ENCODE measurements at places on chromosomes 3 and 15.

DNA sequence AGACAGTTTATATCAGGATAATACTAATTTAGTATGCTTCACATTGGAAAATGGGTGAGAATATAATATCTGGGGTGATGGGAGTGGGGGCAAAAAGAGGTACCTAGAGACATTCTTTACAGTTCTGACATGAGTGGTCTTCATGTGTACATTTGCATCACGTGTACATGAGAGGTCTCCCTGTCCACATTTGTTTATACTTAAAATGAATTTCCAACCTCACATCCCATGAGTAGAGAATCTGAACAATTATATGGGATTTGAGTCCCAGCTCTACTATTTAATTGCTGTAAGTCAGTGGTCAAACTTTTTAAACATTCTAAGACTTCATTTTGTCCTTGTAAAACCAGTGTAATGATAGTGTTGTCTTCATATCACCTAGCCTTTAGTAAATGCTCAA lies 408.4 kb downstream of the NAALADL2 start:
- DNase-seq: no peak

DNA sequence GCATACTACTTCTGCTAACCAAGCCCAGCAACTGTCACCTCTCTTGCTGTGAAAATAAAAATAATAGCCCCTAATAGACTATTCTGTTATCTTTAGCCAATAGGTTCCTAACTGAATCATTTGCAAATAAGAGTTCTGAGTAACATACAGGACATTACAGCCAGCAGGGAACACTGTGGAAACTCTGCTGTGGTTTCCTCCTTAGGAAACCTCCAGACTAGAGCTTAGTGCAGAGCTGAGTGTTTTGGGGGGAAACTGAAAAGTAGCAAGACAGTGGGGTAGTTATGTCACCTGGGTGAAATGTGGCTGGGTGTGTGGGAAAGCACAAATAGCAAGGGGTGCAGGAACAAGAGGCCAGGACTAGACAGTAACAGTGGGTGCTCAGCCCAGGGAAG lies 32.4 kb downstream of the DZIP1L start:
- no peak for DNase-seq

DNA sequence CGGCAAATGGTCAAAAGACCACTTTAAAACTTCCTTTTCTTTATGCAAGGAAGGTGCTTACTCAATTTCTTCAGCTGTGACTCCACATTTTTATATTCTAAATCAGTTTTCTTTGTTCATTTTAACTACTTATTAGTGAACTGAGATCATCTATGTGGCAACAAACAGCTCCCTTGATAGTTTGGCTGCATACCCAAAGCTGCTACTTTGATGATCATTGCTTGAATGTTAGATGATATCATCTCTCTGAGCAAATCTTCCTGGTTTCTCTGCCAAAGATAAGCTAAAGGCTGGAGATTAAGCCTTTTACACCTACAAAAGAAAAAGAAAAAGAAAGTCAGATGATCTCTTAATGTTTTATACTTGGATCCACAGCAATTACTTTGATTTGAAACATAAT lies 95.5 kb downstream of the DPH6 start:
- DNase-seq: no peak

DNA sequence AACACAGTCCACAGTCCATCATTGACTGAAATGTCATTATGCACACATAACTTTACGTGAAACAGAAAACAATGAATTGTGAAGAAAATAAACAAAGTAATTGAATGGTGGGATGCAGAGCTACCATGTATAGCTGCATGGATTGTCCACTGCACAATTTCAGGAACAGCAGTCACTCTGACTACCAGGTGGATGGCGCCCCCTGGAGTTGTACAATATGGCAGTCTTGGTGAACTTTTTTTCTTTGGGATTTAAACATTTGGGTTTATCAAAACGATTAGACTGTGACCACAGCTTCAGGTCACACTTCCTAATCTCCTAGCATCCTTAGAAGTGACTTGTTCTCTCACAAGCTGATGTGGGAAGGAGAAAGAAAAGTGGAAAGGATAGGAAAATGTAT lies 48.9 kb upstream of the TCF12 start:
- DNase-seq: no peak

- DNase-seq: peak; percentile 76
Observed at GRCh38 chr3:46386205-46386604, 15.5 kb downstream of the CCR5 start.

GRCh38 chr15:36392676-36393266 lies 186.7 kb upstream of the CDIN1 start:
- DNase-seq: no peak

DNA sequence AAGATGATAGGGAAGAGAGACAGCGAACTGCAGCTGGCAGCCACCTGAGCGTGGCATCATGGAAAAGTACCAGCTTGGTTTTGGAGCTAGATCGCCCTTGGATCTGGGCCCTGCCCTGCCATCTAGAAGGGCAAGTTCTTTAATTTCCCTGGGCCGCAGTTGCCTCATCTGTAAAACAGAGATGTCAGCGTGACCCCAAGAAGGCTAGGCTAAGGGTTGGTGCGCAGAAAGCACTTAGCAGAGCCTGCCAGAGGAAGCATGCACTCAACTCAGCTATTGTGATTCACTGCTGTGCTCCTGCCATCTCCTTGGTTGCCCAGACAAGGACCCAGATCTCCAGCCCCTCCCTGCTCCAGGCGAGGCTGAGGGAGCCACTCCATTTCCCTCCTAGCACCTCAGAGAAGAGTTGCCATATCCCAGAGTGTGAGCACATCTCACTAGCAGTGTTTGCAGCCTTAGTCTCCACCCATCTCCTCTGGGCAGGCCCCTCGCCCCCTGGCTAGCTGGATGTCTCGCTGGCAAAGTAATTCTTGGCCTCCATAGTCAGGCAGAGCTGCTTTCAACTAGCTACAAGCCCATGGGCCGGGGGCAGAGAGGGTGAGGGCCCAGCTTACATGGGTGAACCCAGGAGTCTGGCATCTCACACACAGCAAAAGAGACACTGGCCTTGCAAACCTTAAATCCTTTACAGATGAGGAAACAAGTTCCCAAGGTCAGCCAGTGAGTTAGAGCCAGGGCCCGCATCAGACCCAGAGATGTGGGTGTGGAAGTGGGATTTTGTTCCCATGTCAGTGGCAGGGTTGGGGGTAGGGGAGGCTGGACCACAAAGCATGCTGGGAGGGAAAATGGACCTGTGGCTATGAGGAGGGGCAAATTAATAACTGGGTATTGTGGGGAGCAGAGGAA lies 280.7 kb upstream of the TLE3 start:
- no peak for DNase-seq

- no peak for DNase-seq
Observed at GRCh38 chr3:149660462-149660861, 2.6 kb upstream of the WWTR1 start.

- no peak for DNase-seq
Observed at GRCh38 chr3:9785602-9786001, 6.7 kb downstream of the TADA3 start.

GRCh38 chr3:105278688-105279087 lies 88.0 kb upstream of the ALCAM start:
- no peak for DNase-seq

DNA sequence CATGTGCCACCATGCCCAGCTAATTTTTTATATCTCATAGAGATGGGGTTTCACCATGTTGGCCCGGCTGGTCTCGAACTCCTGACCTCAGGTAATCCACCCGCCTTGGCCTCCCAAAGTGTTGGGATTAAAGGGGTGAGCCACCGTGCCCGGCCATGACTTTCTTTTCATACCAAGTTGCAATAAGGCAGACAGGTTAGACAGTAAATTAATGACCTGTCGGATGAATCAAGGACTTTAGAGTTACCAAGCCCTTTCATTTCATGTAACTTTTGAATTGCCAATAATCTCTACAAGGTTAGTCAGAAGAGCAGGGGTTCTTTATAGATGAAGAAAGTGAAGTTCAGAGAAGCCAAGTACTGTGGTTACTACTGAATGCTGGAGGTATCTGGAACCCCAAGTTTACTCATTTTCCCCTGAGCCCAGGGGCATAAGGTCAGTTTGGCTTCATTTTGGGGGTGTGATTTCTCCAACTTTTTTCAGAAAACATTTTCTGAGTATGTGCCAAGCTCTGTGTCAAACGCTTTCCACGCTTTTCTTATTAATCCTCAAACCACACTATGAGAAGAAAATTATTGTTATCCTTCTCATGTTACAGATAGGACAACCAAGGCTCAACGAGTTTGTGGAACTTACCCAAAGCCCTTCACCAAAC lies 11.9 kb downstream of the PRICKLE2 start:
- no peak for DNase-seq

DNA sequence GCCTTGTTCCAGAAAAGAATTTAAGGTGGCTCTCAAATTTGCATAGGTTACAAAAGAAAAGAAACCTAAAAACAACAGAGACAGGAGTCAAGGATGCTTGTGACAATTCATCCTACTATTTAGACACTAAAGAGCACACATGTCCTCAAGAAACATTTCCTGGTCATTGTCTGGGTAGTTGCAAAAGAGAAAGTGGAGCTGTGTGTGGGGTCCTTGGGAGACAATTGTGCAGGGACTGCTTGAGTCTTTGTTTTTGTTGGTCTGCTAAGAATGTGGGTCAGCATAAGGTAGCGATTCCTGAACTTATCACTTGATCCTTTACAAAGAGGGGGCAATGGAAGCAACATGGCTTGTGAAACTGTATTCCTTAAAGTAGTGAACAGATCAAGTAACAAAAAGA lies 185.3 kb downstream of the KCNAB1 start:
- no peak for DNase-seq

GRCh38 chr3:149967086-149967685 lies 3.5 kb downstream of the PFN2 start:
- DNase-seq: peak; percentile 32

DNA sequence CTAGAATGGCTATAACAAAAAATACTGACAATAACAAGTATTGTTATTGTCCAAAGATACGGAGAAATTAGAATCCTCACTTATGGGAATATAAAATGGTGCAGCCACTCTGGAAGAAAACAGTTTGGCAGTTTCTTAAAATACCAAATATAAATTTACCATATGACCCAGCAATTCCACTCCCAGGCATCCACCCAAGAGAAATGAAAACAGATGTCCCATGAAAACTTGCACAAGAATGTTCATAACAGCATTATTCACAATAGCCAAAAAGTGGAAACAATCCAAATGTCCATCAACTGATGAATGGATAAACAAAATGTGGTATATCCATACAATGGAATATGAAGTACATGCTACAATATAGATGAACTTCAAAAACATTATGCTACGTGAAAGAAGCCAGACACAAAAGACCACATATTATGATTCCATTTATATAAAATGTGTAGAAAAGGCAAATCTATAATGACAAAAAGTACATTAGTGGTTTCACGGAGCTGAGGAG lies 9.4 kb downstream of the AAGAB start:
- no peak for DNase-seq

DNA sequence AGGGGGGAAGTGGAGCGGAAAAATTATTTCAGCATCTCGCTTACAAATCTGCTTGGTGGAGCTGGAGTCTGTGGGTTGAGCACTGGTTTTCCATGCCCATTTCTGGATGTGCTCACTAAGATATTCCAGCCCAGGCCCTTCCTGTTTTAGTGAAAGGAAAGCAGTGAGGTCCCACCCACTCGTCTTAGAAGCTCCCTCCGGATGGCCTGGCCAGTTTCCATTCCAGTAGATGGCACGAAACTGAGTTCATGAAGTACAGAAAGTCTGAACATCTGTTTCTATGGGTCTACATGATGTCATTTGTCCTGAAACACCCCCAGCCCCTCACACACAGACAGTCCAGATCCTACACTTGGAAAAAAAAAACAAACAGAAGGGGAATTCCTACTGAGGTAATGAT lies 31.9 kb upstream of the THSD4 start:
- no peak for DNase-seq

- DNase-seq: no peak
Observed at GRCh38 chr15:33059184-33059583, 135.3 kb downstream of the FMN1 start.

DNA sequence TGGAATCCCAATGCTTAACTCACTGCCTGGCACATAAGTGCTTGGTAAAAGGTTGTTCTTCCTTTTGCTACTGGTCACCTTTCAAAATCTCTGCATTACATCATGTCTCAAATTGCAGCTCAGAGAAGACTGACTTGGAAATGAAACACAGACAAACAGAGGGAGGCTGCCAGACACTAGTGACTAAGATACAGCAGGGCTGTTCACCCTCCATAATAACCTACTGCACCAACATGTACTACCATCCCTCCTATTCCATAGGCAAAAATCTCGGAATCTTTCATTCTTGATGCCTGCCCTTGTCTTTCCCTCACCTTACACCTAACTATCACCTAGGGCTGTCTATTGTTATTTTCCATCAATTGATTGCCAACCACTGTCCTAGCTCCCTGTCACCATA lies 502.3 kb upstream of the ADAMTS9 start:
- no peak for DNase-seq

GRCh38 chr3:128702391-128702790 lies 23.6 kb upstream of the RAB7A start:
- no peak for DNase-seq

DNA sequence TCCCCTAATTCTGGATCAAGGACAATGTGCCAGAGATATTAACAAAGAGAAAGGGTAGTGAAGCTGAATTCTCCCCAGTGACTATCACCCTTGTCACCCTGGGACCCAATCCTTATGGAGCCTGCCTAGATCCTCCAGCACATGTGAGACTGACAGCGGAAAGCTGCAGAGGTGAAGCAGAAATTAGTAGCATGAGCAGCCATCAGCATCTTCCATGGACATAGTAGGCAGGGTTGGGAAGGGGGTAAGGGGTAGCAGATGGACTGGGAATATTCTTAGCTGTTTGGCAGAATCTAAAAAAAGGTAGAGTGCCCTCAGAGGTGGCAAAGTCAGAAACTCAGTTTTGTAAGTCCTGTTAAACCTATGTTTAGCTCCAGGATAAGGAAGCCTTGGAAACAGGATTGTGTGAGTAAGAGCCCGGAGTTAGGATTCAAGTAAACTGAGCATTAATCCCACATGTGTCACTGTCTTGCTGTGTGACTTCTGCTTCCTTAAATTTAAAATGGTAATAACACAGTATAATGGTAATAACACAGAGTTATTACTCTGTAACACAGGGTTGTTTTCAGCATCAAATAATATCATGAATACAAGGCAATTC lies 14.5 kb downstream of the GOLIM4 start:
- DNase-seq: no peak

DNA sequence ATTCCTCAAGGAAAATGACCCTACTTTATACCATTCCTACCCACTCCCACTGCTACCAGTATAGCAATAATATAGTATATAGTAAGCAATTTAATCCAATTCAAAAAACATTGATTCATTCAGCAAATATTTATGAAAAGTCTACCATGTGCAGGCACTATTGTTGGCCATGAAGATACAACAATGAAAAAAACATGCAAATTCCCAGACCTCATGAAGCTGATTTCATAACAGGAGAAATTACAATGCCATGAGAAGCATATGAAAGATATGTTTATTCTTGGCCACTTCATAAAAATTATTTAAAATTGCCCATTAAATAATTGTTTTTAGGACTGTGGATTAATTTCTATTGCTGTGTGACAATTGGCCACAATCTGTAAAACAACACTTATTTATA lies 315.8 kb upstream of the COL8A1 start:
- DNase-seq: no peak

- no peak for DNase-seq
Observed at GRCh38 chr15:84582583-84583157, 18.1 kb upstream of the ZSCAN2 start.

- no peak for DNase-seq
Observed at GRCh38 chr3:15522016-15522415, 510 bp upstream of the COLQ start.

GRCh38 chr3:104992676-104993075 lies 374.0 kb upstream of the ALCAM start:
- no peak for DNase-seq

Data from HTR-8/SVneo (cell line).